NCI-H1930 (cell line): ENCODE measurements at places on chromosomes 5 and 9.

GRCh38 chr9:69122549-69123141 lies 51.4 kb upstream of the TJP2 start:
- no peak for DNase-seq

- peak; percentile 24 for DNase-seq
Measured at GRCh38 chr9:15642369-15642962, 89.6 kb downstream of the CCDC171 start.

- DNase-seq = no peak
Measured at GRCh38 chr5:149572576-149573231, 8.6 kb upstream of the ARHGEF37 start.

DNA sequence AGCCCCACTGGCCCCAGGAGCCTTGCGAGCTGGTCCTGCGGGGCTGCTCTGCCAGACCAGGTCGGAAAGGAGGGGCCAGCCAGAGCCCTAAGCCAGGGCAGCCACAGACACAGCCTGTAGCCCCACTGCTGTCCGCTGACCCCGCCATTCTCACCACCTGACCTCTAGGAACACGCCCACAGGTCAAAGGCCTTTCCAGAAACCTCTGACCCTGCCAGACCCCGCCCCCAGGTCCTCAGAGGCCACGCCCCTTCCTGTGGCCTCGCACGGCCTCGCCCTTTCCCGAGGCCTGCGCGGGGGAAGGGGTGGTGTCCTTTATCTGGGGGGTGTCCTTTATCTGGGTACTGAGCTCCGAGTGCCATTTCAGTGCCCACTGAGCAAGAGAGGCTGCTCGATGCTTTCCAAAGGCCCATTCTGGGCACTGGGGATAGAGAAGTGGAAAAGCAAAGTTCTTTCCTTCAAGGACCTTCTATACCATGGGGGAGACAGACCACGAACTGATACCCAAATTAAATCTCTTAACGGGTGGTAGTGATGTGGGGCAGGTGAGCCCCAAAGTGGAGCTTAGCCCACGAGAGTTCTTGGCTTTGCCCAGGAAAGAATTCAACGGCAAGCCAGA lies 46.5 kb downstream of the P4HA2 start:
- DNase-seq = no peak

DNA sequence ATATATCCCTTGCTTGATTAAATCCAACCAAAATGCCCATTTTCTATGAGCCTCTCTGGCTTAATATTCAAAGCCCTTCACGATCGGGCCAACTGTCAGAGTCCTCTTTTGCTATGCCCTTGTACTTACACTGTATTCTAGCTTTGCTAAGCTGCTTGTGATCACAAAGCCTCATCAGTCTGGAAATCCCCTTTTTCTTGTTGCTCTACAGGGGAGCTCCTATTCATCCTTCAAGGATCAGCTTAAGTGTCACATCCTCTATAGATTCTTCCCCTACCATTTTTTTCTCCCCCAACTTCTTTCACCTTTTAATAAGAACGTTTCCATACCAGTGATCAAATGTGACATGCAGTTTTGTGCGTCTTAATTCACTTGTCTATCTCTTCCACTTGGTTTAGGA lies 450.4 kb upstream of the CHD1 start:
- DNase-seq = no peak

- DNase-seq = no peak
Measured at GRCh38 chr5:32434221-32434620, 10.3 kb downstream of the ZFR start.

DNA sequence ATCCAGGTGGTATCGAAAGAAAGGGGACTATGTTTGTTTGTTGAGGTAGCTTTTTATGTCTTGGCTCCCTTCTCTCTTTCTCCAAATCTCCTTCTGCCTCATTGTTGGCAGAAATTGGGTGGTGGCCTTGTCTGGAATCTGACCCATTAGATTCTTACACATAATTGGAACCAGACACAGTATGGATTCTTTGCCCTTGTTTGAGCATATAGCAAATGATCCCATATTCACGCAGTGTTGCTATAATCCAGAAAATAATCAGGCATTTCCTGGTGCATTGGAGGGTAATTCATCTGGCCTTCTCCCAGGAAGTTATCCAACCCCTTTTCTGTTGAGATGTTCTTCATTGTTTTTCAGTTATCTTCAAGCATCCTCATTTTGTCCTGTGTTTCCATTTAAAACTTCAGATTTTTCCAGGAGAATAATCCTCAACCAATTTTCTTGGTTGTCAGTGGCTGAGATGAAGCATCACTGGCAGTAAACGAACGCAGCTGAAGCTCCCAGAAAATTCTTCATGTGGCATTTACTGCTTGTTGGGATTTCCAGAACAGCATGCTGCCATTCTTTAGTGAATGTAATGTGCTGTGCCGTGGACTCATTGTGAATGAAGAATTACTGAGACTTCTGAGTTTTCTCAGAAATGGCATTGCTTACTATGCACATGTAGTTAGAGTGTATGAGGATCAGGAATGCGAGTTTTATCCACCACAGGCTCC lies 70.5 kb upstream of the NTRK2 start:
- DNase-seq = no peak

GRCh38 chr9:82601293-82601771 lies 461.6 kb downstream of the RASEF start:
- DNase-seq = no peak

GRCh38 chr9:22857316-22857715 lies 410.7 kb downstream of the DMRTA1 start:
- DNase-seq = no peak

DNA sequence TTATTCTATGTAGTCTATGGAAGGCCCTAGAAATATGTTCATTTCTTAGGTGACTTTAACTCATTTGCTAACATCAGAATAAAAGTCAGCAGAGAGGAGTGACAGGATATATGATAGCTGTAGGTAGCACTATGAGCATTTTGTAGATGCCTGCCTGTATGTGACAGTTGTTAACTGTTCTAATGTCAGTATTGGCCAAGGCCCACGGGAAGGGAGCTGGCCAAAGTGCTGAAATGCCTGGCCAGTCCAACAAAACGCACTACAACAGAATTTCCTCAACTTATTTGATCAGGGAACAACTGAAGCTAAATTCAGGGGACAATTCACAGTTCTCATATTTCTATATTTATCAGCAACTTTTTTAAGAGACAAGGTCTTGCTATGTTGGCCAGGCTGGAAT lies 20.8 kb downstream of the SV2C start:
- no peak for DNase-seq

GRCh38 chr9:119963258-119963797 lies 594.1 kb upstream of the BRINP1 start:
- no peak for DNase-seq
